ENCODE measurements at places on chromosomes 4 and X.

GRCh38 chrX:130874751-130875150 is 28.3 kb downstream of the ENOX2 start:
- no peak for DNase-seq

DNA sequence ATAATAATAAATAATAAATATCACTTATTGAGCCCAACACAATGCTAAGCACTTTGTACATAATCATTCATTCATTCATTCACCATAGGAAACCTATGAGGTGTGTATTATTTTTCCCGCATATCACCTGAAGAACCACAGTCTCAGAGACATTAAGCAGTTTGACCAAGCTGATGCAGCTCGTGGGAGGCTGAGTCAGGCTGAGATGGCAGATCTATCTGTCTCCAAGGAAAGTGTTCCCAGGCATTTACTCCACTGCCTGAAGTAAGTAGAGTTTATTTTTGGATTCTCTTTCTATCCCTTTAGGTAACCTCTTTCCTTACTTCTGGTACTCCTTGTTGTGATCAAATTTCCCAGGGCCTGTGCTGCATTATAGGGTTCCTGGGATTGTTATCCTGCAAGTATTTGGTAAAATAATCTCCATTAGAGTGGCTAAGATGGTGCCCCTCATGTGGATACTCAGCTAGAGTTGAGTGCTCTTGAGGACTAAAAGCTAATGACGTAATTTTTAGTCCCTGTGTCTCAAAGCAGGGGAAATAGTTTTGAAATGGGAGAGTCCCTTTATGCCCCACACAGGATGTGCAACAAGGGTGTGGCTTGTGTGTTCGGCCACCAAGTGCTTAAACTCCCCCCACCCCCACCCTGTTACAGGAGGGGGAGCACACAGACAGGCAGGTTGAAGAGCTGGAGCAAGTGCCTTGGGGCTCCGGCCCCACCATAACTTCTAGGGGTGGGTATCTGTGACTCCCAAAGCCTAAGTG is 467.0 kb downstream of the STIM2 start:
- DNase-seq, result no peak

DNA sequence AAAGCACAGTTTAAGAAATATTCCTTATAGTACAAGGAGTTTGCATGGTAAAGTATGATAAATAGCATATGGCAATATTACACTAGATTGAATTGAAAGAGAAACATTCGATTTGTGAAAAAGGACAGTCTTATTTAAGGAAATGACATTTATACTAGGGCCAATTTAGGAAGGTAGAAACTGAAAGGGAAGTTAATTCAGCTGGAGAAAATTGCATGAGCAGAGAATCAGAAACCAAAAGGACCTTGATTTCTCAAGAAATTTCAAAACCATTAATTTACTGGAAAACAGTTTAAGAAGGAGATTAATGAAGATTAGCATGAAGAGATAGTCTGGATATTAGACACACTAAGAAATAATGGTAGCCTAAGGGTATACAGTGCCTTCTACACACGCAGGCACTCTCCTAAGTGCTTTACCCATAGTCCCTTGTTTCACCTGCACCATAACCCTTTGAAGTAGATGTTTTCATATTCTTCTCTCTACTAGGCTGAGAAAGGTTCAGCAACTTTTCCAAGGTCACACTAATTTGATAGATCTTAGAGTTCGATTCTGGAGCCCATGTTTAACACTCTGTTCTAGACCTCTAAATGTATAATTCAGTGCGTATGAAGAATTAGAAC is 259.1 kb upstream of the SLIT2 start:
- no peak for DNase-seq

- DNase-seq, result no peak
Measured at GRCh38 chr4:182338063-182338462, 94.9 kb downstream of the TENM3 start.

DNA sequence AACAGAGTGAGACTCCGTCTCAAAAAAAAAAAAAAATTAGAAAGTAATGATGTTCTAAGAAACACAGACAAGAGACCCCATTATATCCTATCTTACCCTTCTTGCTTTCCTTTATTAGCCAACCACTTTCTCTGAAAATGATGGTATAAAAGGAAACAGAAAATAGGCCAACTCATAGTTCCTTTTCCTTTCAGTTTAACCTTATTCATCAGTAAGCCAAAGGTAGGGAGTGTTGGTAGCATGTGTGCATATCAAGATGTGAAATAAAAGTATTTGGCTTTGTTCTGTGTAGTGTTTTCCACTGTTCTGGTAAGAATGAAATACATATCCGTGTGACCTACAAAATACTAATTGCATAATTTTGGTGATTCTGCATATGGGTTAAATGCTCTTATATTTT is 266.6 kb downstream of the ZNF674 start:
- no peak for DNase-seq

DNA sequence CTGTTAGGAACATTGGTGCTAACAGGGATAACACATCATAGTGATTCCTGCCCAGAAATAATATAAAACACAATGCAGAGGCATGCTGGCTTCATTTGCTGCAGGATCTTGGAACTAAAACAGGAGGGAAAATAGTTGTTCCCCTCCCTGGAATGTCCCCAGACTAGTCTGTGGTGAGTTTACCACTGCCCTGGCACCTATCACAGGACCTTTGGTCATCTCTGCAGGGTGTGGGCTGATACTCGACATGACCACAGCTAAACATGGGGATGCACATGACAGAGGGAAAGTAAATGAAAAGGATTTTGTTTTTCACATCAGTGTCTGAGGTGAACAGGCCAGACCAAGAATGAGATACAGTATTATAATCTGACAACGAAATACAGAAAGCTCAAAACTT is 160.2 kb upstream of the DKK2 start:
- no peak for DNase-seq

- DNase-seq, result no peak
Measured at GRCh38 chrX:139720136-139720535, 12.2 kb upstream of the MCF2 start.

GRCh38 chr4:621296-622070 is 3.9 kb upstream of the PDE6B start:
- no peak for DNase-seq

DNA sequence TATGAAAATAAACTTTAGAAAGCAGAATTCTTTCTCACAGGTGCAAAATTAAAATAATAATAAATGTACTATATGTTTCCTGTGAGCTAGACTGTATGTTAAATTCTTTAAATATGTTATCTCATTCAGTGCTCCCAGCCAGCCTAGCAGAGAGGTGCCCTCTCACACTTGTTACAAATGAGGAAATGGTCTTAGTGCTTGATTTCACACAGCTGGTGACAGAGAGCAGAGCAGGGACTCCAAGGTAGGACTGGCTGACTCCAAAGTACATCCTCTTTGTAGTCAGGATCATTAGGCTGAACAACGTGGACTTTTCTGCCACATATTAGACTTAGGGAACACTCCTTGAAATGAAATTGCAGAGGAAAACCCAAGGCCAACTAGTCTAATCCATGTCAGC is 72.0 kb upstream of the HHIP start:
- no peak for DNase-seq

GRCh38 chr4:189124149-189124758 is 816.4 kb upstream of the FRG1 start:
- no peak for DNase-seq

- no peak for DNase-seq
Measured at GRCh38 chr4:133465022-133465421, 315.9 kb downstream of the PCDH10 start.

- peak; percentile 21 for DNase-seq
Measured at GRCh38 chrX:48834383-48834709, 1.1 kb downstream of the PCSK1N start.

DNA sequence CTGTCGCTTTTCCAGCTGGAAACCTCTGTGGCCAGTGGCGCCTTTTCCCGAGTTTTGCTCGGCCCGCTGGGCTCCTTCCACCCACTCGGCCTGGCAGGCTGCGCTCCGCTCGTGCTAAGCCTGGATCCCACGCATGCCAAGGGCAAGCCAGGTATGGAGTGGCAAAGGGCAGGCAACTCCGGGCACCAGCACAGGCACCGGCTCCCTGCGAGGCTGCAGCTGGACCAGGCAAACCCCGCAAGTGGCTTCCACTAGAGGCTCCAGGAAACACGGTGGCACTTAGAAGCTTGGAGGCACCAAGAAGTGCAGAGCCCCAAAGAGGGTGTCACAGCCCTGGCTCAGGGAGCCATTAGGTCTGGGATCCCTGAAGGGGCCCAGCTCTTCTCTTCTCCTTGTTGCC is 59.5 kb downstream of the PPA2 start:
- no peak for DNase-seq

GRCh38 chr4:2093265-2093664 is 34.1 kb downstream of the NAT8L start:
- DNase-seq, result no peak

DNA sequence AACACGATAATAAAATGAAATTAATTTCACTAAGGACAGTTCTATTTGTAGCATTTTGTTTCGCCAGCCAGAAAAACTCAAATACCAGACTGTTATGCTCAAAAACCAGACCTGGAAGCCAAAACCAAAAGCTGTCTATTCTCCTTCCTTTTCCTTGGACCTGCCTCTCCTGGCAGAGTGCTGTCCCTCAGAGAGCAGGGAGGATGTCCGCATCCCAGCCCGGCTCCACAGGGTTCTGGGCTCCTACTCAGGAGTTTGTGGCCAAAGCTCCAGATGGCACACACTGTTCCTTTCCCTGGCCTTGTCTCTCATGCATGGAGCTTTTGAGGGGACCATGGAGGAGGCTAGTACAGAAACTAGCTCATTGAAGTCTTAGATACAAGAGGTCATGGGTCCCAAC is 41.9 kb upstream of the C1QTNF7 start:
- peak; percentile 91 for DNase-seq

DNA sequence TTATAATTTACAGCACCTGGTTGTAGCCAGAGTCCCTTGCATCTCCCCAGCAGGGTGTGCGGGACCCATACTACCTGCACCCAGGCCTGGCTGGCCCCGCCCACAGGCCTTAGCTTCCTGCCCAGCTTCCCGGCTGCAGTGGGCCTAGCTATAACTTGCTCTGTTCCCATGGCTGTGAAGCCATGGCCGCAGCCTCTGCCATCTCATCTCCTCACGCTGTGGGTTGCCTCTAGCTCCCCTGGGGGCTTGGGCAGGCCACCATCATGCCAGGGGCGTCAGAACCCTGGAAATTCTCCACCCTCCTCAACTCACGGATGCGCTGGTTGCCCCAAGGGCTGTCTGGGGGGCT is 26.1 kb upstream of the SORBS2 start:
- DNase-seq, result no peak

GRCh38 chrX:68832516-68833447 is 4.0 kb downstream of the EFNB1 start:
- DNase-seq, result no peak

- no peak for DNase-seq
Measured at GRCh38 chrX:69236641-69237040, 71.4 kb upstream of the PJA1 start.

DNA sequence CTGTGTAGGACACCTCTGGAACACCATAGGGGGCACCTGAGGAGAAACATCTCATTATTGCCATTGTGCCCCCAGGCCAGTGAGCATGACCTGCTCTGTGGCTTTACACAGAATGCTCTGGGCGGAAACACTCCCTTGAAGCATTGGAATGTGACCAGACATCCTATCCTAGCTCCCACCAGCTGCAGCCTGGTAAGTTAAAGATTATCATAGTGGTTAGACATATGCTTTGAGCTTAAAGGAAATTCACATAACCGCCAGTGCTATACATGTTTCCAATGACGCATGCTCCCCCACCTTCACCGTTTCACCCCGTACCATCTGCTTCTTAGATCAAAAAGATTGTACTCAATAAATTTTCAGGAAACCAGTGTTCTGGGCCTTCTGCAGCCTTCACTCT is 217.7 kb upstream of the CENPE start:
- no peak for DNase-seq

DNA sequence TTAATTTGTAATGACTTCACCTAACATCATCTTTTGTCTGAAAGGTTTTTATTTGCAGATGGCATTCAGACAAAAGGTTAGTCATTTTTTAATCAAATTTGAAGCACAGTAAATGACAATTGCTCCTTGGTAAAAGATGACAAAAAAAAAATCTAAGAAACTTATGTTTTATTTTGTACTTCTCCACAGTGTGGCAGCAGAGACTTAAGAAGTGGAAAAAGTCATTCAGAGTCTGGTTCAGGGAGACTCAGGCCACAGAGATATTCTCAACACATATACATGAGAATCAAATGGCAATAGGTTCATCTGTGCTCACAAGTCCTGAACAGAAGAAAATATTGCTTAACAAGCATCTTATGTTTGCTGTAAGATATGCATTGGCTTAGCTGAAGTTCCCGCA is 436.2 kb downstream of the KCNIP4 start:
- peak; percentile 70 for DNase-seq

DNA sequence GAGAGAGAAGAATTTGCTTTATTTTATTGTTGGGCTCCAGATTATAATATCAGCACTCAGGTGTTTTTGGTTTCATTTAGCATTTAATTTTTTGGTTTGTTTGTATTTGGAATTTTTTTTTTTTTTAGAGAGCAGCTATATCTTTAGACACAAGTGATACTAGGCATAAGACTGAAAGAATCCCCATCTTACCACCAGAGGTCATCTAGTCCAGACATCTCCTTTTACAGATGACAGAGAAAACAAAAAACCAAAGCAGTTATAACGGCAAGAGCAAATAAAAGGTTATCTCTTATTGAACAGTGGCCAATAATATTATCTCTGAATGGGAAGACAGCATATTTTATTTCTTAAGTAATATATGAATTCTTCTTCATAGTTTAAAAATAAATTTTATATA is 22.8 kb downstream of the USP38 start:
- DNase-seq, result peak; percentile 28

GRCh38 chrX:104621781-104622180 is 55.8 kb downstream of the IL1RAPL2 start:
- DNase-seq, result no peak

DNA sequence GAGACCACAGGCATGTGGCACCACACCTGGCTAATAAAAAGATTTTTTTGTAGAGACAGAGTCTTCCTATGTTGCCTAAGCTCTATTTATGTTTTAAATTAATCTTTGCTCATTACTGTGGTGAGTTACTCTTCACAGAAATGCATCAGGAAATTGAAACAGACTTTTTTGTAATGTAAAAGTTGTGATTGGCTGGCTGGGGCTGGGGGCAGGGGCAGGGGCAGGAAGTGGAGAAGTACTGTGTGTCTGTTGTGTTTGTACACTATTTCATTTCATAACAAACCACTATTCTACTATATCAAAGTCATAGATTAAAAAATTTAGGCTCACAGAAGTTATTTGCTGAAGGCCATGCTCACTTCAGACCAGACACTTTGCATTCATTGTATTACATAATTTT is 19.1 kb upstream of the ABRAXAS1 start:
- no peak for DNase-seq

DNA sequence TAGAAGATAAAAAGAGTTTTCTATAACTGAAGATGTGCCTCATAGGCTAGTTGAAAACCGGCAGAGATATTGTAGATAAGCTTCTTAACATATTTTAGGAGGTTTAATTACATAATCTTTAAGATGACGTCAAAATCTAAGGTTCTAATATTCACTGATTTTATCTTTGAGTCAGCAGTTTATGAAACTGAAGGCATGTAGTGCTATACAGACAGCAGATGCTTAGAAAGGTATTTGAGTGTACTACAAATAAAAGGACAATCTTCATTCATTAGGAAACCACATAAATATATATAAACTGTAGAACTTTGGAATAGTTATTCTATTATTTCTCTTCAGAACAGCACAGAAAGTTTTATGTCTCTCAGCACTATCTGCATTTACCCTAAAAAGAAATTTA is 504.8 kb downstream of the IL15 start:
- no peak for DNase-seq
